ENCODE measurements at places on chromosomes 12 and 14.
A peak's percentile ranks its signal among the peaks of the same experiment; 100 is the strongest.

DNA sequence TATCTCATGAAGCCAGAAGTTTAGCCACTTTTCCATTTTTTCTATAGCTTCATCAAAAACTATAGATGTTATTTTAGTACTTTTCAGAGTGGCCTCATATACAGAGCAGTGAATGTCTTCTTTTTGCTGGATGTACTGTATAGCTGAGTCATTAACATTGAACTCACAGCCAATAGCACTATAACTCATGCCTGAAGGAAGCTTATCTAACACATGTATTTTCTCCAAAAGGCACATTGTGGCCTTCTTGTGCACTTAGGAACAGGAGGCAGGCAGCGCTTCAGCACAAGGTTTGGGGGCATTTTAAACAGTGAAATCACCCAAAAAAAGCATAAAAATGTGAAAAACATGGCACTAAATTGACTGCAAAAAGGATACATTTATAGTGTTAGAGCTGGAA, 336.8 kb upstream of the TMTC1 start:
- DNase-seq = no peak

DNA sequence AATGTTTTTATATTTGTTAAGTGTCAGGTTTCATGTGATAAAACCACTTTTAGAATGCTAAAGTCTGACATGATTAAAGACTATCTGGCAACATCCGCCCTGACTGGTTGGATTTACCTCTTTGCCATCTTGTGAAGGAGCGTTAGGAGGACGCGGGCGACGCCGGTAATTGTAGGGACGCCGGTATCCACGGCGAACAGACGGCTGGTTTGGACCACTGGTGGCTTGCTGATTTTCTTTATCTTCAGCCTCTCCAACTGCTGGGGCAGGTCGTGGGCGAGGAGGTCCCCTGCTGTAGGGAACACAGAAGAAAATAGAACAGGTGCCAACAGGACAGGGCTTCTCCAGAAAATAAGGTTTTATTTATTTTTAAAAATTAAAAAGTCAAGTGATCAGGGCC, 21.3 kb downstream of the YBX3 start:
- DNase-seq = no peak

DNA sequence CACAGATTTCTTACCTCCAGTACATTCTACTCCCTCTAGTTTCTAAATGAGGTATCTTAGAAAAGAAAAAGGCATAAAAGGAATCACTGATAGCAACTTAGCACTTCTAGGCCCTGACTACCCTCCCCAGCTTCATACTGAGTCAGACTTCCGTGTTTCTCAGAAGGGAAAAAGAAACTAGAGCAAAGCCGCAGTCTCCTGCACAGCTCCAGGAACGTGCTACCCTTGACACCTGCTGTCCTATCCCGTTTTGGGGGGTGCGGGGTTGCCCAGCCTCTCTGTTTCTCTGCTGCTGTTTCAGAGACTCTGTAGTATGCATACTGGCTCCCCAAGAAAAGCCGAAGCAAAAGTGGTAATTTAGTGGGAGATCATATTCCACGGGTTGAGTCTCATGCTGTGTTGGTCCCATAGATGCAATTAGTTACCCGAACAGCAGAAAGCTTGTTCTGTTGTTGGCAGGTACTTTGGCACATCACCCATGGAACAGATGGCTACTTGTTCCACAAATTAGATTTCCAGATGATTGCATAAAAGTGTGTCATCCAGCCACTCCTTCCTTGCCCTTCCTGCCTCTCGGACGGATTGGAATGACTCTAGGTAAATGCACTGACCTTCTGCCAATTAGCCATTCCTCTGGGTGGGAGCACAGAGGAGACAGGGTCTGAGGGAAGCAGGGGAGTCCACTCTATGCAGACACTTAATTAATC, 438.1 kb downstream of the FUT8 start:
- DNase-seq = no peak

DNA sequence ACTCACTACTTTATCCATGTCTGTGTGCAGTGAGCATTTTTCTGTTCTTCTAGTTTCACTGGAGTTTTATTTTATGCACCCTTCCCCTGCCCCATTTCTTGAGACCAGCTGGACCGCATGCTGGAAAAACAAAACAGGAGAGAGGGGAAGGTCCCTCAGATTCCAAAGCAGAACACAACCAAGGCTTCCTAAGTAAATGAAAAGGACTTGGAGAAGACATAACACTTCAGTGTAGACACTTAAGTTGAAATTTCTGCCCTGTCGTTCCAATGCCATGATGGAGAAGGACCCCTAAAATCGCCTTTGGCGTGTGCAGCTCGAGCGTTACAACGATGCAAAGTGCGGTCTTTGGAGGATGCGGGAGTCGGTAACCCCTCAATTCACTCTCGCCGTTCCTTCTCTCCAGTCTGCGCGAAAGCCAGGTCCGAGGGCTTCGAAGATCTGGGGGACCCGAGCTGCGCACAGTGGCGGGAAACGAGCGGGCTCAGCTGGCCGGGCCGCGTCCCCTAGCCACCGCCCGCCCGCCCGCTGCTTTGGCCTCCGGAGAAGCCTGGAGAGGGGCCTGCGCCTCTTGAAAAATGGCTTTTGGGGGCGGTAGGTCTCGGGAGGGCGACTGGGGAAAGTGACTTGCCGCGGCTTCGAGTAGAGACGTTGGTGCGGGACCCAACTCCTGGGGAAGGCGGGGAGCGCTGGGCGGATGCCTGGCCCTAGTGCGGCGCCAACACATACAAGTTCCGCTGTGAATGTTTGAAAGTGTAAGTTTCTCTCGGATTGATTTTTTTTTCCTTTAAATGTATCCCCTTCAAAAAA, 11.2 kb upstream of the HOXC13 start:
- DNase-seq = no peak

- no peak for DNase-seq
These were observed 49.4 kb downstream of the MAGOHB start for GRCh38 chr12:10563966-10564365.

DNA sequence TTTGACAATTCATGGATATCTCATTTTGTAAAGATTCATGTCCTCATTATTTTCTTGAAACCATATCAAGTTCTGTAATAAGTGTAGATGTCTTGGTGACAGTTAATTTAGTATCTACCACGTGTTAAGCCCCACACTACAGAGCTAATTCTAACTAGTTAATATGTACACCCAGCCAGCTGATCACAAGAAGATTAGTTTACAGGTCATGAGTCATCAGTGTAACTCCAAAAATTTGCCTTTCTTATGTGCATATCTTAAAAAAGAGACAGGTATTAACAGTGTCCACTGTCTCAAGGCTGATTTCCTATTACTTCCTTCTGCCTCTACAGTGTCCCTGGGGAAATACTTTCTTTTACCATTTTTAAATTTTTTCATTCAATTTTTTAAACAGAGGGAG, 13.3 kb upstream of the YBX3 start:
- DNase-seq = no peak

DNA sequence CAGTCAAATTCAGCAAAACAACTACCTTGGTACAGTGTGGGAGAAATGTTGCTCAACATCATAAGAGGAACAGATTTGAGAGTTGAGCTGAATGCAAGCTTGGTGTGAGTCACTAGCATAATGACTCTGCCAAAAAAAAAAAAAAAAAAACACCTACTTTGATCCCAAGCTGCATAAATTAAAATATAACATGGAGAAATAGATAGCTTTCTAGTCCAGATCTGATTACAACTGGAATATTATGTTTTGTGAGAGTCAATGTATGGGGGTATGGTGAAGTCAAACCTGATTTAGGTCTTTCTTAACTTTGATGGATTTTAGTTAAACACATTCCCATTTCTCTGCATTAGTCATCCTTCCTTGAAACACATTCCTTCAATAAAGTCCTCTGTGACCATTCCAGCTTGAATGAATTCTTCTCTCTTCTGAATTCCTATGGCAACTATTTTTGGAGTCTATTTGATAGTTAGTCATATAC, 188.1 kb downstream of the SLC5A8 start:
- DNase-seq = no peak

- no peak for DNase-seq
These were observed 83.5 kb downstream of the PAPOLA start for GRCh38 chr14:96585672-96586013.

DNA sequence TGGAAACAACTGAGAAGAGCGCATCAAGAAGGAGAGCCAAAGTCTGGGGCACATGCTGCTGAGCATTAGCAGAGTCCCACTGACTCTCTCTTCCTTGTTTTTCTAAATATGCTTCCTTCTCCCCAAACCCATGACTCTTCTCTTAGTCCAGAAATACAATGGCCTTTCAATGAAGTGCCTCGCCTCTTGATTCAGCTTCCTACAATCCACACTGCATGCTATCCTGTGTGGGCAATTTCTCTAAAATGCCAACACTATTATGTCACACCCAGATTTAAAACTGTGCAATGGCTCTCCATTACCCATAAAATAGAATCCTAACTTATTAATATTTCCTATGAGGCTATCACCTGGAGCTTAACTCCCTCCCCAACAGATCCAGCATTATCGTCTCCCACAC, 198.6 kb downstream of the RPAP3 start:
- DNase-seq = no peak

- no peak for DNase-seq
These were observed 79.1 kb upstream of the EGLN3 start for GRCh38 chr14:34029921-34030334.

DNA sequence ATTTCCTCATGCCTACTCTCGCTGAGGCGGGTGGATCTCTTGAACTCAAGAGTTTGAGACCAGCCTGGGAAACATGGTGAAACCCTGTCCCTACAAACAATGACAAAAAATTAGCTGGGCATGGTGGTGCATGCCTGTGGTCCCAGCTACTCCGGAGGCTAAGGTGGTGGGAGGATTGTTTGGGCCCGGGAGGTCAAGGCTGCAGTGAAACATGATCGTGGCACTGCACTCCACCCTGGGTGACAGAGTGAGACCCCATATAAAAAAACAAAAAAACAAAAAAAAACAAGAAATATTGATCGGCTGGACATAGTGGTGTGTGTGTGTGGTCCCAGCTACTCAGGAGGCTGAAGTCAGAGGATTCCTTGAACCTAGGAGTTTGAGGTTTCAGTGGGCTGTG, 9.2 kb downstream of the MOAP1 start:
- DNase-seq = no peak

DNA sequence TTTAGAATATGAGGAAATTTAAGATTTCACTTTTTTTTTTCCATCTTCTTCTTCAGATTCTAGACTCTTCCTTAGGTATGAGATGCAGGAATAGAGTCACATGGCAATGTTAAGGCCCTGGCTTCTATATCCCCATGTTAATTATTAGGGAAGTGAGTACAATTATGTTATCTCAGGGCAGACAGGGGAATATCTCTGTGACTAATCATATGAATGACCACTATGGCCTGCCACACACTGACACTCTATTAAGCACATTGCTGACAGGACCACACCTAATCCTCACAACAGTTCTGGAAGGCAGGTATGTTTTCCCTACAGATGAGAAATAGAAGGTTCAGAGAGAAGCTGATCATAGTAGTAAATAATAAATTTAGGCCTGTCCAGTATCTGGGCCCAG, 69.4 kb upstream of the PTPRQ start:
- DNase-seq = no peak

DNA sequence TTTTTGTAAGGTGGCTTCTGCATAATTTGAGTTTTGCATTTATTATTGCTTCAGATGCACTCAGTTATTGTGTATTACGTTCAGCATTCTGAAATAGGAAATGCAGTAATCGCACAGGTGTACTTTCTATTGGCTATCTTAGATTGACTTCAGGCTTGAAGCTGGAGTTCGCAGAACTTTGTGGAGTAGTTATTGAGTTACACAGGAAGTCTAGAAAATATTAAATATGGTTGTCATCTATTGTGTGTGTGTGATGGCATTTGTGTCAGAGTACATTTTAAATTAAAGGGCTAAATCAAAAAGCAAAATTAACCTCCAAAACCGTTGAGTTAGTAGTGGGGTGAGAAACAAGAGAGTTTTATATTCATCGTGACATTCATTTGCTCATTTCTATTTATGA, 2.7 kb downstream of the ARID2 start:
- DNase-seq = no peak

- peak; percentile 22 for DNase-seq
These were observed 396 bp downstream of the FERMT2 start for GRCh38 chr14:52950410-52950897.

GRCh38 chr12:32964981-32965585, 68.5 kb upstream of the PKP2 start:
- DNase-seq = no peak

GRCh38 chr14:68788275-68788995, 4.4 kb downstream of the ZFP36L1 start:
- DNase-seq = no peak

DNA sequence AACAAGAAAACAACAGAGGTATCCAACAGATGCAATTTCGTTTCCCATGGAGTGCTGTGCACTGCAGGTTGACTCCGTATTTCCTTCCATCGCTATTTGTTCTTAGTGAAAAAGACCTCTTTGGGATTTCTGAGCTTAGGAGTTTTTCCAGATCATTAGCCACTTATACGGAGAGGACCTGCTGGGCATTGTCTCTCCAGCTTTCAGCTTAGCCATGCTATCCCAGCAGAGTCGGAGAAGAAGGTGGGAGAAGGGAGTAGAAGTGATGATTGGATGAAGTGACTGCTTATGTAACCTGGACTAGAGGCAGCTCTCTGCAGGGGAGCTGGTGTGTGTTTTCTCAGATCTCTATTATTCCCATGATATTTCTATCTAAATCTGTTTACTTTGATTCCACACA, 737.7 kb downstream of the DIO2 start:
- DNase-seq = no peak

- DNase-seq = peak; percentile 33
These were observed 269.3 kb downstream of the DAD1 start for GRCh38 chr14:22319526-22320361.

GRCh38 chr12:89165703-89166102, 186.6 kb downstream of the DUSP6 start:
- DNase-seq = no peak

- DNase-seq = no peak
These were observed 1.6 kb downstream of the SETD1B start for GRCh38 chr12:121805171-121806008.

DNA sequence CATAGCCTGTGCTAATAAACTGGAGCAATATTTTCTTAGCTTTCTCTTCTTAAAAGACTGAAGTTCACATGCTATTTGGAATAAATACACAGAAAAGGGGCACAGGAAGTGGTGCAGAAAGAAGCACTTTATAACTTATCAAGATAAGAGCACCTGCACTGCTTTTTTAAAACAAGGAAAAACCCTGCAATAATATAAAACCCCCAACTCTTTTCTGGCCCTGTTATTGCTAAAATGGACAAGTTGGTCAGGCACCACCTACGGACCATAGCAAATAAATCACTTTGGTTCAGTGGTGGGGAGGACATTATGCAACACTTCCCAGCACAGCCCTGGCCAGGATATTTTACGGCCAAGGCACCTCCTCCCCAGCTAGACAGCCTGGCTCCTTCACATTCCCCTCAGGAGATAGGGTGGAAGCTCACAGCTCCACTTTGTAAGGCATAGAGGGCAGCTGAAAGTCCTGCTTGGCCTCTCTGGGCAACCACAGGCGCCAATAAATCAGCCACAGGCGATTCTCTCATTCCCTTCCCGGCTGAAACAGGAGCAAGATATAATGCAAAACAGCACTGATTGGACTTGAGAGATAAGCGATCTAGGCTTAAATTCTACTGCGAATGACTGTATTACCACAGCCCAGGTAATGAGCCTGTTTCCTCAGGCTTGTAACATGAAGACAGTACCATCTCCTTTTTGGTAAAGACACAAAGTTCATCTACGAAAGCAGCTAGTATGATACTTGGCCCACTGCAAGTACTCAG, 2.0 kb downstream of the ZBTB25 start:
- DNase-seq = no peak

GRCh38 chr14:36512585-36513003, 7.4 kb downstream of the NKX2-1 start:
- DNase-seq = no peak

GRCh38 chr14:85058150-85058549, 471.8 kb upstream of the FLRT2 start:
- no peak for DNase-seq

- no peak for DNase-seq
These were observed 116.0 kb upstream of the LHX5 start for GRCh38 chr12:113587720-113588119.
